ENCODE measurements at places on chromosomes 16 and 17.
A peak's percentile ranks its signal among the peaks of the same experiment; 100 is the strongest.

DNA sequence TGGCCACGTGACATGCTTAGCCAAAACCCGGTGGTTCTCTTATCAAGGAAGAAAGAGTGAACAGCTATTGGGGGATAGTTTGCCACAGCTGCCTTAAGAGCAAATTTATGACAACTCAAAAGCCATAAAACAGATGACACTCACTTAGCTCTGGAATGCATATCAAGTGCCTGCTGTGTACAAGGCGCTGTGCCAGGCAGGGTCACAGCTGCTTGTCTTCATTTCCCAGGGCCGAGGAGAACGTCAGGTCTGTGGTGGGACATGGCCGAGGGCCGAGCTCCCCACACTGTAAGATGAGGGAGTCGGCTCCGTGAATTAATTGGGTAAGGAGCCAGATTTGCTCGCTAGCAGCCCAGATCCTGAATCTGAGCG lies 14.0 kb downstream of the EEF2K start:
- DNase-seq, result no peak

GRCh38 chr16:15942931-15943690 lies 6.3 kb upstream of the ABCC1 start:
- peak; percentile 13 for DNase-seq

DNA sequence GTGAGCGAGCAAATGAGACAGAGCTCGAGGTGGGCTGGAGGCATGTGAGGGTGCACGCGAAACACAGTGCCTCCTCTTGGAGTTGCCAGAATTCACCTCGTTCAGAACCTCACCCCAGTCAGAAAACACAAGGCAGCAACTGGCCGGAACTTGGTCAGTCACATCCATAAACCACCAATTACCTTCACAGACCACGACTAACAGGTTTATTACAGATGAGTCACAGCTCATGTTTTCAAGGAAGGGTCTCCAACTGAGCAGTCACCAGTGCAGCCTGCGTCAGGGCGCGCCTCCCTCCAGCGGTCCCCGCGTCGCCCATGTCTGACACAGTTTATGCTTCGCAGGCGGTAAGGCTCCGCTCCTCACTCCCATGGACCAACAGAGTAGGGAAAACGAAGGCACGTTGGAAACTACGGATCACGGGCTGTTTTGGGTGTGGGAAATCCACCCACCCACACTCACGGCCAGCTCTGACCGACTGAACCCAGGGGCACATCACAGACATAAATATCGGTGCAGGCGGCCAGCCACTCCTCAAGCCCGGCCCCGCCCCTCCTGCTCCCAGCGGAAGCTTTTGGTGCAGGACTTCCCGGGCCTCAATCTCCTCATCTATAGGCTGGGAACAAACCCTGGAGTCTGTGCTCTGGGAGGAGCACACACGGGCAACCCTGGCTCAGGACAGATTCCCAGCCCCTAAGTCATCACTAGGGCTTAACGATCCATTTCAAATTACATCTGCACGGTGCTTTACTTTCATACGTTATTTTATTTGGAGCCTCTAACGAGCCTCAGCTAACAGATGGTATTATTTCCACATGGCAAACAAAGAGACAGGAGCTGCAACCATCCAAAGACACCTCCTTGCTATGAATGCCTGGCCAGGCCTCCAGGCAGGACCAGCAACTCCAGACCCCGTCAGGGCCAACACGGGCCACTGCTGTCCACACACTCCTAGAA lies 126.3 kb downstream of the ZNF778 start:
- no peak for DNase-seq

DNA sequence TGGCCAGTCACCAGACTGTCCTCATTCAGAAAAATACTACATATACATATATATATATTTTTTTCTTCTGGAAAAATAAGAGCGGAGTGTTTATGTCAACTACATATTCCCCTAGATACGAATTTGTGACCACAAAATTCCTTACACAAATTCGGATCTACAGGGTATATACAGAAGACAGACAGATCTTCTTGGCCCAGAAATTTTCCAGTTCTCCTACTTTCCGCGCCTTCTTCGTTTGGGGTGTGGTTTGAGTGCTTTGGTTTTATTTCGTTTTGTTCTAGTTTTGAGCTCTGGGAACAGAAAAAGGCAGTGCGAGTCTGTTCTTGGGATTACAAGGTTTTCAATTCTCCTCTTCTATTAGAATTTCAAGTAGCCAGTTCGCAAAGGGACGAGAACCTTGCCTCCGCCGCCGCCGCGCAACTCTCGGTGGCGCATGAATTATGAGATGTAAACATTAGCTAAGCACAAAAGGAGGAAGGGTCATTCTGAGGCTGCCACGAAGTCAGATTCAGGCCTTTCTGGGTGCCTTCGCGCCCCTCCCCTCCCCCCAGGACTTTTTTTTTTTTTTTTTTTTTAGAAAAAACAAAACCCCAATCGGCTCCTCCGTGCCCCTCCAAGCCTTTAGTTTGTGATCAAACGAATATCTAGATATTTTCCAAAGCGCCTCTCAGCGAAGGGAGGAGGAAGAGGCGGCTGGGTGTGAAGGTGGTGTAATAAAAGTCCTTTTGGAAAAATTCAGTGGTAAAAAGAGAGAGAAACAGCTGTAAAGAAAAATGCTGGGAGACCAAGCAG lies 1.8 kb upstream of the HOXB4 start:
- no peak for DNase-seq

DNA sequence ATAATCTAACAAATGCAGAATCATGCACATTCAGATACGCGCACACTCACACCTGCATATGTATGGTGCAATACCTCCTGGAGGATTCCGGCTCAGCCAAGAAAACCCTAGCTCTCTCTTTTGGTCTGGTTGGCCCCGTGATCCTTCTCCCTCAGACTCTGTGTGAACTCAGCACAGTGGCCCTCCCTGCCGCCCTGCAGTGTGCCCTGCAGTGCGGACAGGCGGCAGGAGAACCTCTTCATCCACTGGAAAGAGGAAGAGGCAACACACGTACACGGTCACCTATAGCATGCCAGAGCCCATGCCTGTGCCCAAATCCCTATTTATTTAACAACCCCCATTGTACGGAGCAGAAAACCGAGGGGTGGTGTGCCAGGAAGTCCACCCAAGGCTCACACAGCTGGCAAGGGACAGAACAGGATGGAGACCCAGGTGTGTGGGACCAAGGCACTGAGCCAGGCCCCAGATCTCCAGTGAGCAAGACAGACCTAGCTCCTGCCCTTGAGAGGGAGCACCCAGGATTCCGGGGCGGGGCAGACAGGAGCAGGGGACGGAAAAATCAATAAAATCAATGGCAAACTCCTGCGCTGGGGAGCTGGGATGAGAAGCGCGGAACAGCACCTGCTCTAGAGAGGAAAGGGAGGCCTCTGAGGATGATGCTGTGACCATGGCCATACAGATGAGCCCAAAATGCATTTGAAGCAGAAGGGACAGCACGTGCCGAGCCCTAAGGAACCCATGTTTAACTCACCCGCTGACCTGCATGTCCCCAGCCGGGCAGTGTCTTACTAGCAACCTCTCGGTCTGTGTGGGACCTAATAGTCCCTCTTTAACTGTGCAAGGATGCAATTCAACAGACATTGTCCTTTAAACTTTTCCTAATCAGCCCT lies 54.7 kb upstream of the CIBAR2 start:
- no peak for DNase-seq

DNA sequence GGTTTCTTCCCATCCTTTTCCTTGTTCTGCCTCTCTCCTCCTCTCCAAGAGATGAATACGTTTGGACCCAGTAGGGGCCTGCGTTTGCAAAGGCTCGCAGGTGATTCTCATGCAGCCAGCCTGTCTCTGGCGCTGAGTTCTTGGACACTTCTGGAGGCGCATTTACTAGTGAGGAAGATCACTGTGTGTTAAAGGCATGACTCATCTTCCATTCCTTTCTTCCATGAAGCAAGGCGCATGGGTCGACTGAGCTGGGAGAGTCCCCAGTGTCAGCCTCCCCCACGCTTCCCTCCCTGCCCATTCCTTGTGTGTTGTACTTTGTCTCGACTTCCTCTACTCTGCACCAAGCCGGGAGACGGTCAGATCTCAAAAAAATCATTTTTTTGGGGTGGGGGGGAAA lies 159.9 kb upstream of the EEF2KMT start:
- DNase-seq, result no peak

DNA sequence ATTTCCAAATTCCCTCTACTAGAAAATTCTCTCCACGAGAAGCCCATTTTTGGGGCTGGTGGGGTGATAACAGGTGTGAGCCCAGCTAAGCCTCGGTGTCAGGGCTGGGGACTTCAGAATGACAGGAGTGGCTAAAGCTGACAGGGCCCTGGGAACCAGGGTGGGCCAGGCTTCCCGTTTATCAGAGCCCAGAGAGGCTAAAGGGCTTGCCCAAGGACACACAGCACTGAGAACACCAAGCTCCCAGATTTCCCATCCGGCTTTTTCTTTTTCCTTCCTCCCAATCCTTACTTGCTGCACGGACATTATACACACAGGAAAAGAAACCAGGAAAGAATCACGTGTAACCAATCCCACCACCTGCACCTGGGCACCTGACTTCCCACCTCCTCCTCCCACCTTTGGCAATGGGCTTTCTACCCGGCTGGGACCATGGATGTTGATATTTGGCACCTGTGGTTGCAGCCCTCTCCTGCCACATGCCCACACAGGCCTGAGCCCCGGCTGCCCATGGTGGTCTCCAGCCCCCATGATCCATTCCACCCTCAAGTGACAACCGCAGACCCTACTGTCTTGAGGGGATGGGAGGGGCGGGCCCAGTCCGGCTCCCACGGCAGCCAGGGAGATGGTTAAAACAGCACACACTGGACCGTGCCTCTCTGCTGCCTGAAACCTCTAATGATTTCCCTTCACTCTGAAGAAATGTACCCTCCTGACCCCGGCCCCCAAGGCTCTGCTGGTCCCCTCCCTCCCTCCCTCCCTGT lies 78.9 kb downstream of the ENGASE start:
- DNase-seq, result no peak

DNA sequence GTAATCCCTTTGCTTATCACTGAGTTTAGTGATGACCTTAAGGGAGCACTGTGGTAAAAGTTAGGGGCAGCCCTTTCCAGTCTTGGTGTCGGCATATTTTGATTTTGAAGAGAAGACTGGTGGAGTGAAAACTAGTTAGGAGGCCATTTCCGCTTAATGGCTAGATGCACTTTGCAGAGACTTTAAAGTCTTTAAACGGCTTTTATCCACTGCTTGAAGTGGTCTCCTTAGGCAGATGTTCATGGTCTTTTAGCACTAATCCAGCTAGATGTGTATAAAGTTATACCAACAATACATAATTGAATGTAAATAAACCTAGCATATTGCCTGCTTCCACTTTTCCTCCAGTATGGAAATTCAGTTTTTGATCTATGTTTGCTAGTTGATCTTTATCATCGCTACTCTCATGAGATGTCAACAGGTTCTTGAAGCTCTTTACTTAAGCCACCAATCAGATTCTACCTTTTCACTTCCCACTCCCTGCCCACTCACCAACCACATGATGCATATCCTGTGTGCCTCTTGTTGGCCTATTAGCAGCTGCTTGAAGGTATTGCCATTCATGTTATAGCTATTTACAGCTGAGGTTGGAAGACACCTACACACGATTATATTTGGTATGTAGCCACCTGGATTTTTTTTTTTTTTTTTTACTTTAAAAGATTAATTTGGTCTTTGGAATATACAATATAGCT lies 132.0 kb downstream of the NLK start:
- DNase-seq, result no peak

DNA sequence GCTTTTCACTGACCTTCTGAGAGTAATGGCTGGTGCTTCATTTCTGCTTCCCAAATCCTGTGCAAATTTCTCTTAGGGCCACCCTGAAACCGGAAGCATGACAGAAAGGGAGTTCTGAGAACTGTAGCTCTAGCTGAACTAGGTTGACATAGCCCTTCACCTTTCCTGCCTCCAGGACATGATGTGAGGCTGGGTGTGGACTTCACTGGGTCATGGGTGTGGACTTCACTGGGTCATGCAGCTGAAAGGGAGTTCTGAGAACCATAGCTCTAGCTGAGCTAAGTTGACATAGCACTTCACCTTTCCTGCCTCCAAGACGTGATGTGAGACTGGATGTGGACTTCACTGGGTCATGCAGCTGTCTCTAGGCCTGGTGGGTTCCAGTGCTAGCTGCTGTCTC lies 54.3 kb upstream of the NLRP1 start:
- no peak for DNase-seq

GRCh38 chr16:72657791-72658190 lies 390.1 kb downstream of the ZFHX3 start:
- no peak for DNase-seq

DNA sequence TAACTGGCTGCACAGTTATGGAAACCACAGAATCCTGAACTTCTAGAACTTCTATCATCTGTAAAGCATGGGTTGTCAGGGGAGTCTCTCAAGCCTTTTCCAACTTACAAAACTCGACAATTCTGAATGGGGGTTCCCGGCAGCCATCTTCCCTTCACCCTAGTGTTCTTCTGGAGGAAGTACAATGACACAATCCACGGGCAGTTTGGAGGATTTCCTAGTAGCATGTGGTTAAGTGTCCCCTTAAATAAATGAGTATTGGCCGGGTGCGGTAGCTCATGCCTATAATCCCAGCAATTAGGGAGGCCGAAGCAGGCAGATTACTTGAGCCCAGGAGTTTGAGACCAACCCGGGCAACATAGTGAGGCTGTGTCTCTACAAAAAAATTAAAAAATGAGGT lies 2.1 kb downstream of the SLC16A6 start:
- no peak for DNase-seq

DNA sequence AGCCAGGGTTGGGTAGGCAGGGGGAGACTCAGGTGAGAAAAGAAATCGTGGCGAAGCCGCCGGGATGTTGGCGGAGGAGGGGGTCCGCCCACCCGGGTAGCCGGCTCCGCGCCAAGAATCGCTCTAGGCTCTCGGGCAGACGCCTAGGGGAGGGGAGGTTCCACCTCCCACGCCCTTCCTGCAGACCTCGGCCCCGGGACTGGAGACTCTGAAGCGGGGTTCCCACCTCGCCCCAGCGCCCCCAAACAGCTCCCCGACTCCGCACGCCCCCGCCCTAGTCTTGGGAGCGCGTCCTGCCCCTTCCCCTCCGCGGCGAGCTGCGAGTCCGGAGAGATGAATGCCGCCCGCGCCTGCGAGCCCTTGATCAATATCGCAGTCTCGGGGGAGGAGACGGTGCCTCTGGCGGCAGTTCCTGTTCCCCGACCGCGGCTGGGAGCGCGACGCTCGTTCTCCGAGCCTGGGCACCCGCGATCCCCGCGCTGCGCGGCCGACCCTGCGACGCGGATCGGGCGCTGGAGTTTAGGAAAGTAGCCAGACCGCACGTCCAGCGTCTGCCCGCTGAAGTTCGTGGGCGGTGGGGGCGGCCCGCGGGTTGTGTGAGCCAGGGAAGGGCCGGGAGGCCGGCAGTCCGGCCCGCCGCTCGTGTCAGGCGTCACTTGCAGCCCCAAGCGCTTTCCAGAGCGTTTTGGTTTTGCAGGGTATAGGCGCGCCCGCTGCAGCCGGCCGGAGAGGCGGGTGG lies 790 bp downstream of the CRHR1 start:
- no peak for DNase-seq

GRCh38 chr17:59485946-59486345 lies 79.5 kb upstream of the DHX40 start:
- no peak for DNase-seq

GRCh38 chr17:61400066-61400716 lies 548 bp downstream of the TBX2 start:
- no peak for DNase-seq
